T-helper 17 cell (primary cell): ENCODE measurements at places on chromosomes 1 and 21. TPM values are rescaled to one million over a fixed set of nuclear protein-coding genes. Genes with fewer than 3 reads are reported as not detected.

- no peak overlapping the region for H3K27ac ChIP-seq
- H3K27me3 ChIP-seq = peaks cover 26% of the 10 kb centered on the region
- H3K36me3 ChIP-seq = no peaks in the 10 kb centered on the region
- no peak overlapping the region for H3K4me3 ChIP-seq
- DNase-seq = no peak
Measured at GRCh38 chr1:158324395-158324794, 6.9 kb downstream of the CD1B start.

The BACE2 gene
- total RNA-seq = 0.37 TPM

The SYF2 gene
- 80.6 TPM for total RNA-seq

GRCh38 chr1:118004312-118004711 lies 74.8 kb downstream of the WDR3 start:
- H3K36me3 ChIP-seq = no peaks in the 10 kb centered on the region
- H3K4me3 ChIP-seq = no peak overlapping the region
- no peak for DNase-seq
- no peak overlapping the region for H3K27ac ChIP-seq
- peaks cover 14% of the 10 kb centered on the region for H3K27me3 ChIP-seq
- H3K4me1 ChIP-seq = no peaks in the 10 kb centered on the region

DNA sequence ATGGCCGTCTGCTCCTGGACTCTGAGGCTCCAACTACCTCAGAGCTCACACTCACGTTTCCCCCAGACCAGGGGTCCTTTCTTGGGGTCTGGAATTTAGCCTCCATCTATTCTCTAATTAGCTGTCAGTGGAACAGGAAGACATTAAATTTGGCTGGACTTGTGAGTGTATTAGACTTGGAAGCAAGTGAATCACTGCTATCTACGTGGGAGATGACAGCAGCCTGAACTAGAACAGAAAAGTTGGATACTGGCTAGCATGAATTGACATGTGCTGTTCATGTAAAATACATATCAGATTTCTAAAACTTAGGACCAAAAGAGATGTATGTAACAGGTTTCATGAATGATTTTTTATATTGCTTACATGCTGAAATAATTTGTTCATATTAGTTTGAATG lies 28.0 kb downstream of the TAF5L start:
- no peak for DNase-seq
- H3K4me3 ChIP-seq = no peak overlapping the region
- no peaks in the 10 kb centered on the region for H3K27me3 ChIP-seq
- no peak overlapping the region for H3K27ac ChIP-seq
- H3K36me3 ChIP-seq = peaks cover 14% of the 10 kb centered on the region
